Kidney epithelial cell (primary cell): ENCODE measurements at places on chromosomes 12 and 14. TPM values are rescaled to one million over a fixed set of nuclear protein-coding genes. Genes with fewer than 3 reads are reported as not detected.

The PPP1R12A gene
- total RNA-seq, result 42.6 and 47.2 TPM in 2 replicates

The SMCO3 gene
- total RNA-seq, result not detected in 2 replicates

The TAS2R10 gene
- 0.34 and 0.46 TPM in 2 replicates for total RNA-seq

DNA sequence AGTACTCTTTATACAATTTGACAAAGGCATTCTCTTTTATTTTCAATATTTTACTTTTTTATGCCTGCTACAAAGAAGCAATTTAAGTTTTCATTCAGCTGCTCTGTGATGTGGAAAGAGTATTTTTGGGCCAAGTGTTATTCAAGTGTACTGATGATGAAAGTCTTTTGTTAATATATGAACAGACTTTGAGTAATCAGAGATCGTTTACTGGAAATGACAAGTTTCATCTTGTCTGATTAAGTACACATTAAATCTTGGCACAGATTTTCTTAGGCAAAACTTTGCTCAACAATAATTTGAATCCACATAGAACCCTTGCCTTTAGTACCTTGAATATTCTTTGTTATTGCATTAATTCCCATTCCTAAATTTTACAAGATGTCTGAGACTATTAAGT is 13.3 kb upstream of the PZP start:
- no peak for DNase-seq

DNA sequence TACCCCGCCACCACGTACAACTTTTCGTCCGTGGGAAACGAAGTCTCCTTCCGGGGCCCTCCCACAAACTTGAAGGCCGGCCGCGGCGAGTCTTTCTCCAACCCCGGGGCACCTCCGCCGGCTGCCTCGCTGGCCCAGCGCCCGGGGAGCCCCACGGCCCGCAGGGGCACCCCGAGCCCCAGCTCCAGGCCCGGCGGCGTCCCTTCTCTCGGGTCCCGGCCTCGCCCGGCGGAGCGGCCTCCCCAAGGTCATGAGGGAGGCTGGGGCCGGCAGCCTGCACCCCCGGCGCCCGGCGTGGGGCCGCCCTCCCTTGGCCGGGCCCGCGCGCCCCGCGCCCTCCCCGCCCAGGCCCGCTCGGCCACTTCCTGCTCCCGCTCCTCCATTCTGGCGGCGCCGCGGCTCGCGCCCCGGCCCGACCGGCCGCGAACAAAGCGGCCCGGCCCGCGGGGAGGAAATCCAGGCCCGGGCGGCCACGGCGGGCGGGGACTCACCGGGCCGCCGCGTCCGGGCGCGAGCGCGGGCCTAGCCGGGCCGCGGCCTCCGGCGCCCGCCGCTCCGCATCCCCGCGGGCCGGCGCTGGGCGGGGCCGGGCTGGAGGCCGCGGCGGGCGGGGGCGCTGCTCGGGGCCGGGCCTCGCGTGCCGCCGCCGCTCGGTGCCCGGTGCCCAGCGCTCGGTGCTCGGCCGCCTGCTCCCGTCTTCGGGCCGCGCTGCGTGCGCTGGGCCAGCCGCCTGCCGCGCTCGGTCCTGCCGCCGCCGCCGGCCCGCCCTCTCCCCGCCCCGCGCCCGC is at the start of gene AKT1:
Gene AKT1, minus strand, starts transcription at position 756 of the 788 bp plus-strand sequence. CDS start 3,105 bp downstream, outside the sequence.
- DNase-seq, result no peak

DNA sequence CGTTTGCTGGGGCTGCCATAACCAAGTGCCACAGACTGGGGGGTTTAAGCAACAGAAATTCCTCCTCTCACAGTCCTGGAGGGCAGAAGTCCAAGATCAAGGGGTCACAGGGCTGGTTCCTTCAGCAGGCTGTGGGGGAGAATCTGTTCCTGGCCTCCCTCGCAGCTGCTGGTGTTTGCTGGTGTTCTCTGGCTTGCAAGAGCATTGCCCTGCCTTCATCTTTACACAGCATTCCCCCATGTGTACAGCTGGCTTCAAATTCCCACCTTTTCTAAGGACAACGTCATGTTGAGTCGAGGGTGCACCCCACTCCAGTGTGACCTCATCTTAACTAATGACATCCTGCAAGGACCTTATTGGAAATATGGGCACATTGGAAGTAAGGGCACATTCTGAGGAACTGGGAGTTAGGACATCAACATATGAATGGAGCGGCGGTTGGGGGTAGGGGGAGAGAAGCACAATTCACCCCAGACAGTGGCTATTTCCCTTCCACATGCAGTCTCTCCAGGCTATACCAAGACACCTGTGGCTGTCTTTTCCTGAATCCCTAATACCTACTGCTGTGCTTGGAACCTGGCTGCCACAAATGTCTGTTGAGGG is 123.6 kb downstream of the FOXN3 start:
- DNase-seq, result no peak

GRCh38 chr12:25590011-25590721 is 37.1 kb upstream of the LMNTD1 start:
- no peak for DNase-seq

DNA sequence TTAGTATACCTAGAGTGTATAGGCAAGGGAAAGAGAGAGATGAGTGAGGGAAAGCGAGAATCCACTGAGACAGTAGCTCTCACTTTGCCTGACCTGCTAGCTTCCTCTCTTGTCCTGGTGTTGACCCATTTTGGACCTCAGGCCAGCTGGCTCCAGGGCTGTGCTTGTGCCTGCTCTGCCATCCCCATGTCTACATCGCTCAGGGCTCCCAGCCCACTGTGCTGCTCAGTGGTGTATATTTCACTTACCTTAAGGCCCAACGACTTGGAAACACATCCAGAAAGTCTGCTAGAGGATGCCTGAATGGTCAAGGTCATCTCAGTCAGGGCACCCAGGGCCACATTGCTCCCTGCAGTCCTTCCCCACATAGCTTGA is 964 bp upstream of the SERPINA4 start:
- DNase-seq, result no peak

DNA sequence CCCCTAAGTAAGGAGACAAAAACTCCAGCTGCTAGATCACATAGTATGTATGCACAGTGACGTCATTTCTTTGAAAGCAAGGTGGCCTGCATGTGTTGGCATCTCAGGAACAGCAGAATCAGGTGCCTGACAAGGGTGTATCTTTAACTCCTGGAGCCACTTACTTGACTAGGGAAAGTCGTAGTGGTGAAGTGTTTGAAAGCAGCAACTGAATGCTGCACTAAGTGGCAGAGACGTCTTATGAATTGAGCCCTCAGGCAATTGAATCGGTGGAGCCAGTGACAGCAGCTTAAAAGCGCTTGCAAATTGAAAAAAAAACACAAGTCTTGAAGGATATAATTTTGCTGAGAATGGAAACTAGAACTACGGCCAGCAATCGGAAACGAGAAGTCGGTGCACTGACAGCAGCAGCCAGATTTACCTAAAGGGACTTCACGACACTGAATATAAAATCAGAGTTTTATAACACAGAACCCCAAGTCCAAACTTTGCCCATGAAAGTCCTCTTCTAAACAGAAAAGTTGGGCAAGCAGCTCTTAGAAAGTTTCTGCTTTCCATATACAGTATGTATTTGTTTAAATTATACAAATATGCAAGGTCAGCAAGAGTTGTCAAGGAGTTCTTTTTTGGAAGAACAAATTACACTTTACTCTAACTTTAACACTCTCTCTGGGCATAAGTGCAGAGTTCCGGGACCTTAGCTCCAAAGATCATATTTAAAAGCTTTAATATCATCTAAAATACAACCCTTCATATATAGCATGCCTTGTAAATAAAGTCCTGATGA is 1.1 kb downstream of the IGF1 start:
- no peak for DNase-seq

DNA sequence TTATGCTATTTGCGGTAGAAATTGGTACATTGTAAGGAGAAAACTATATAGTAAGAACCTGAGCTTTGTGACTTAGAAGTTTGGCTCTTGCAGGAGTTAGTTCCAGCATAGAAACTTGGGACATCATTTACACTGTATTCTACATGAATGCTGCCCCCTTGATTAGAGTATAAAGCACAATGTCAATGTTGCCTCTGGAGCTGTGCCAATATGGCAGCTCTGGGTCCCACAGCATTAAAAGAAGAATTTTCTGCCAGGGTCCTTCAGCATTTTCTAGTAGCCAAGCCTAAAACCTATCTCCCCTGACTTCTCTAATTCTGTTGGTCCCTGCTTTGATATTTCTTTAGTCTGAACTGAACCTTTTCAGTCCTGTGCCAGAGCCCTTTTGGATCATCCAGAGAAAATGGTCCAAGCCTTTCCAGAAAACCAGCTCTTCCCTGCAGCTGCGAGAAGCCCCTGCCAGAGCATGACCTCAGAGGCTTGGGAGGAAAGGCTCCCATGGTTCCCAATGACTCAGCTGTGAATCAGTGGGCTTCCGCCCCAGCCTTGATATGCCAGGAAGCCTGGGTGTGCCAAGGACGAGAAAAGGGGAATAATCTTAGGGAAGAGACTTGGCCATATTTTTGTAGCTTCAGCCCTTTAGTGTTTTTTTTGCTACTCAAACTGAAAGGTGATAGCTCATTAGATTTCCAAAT is 43.2 kb downstream of the PLEKHG7 start:
- peak; percentile 84 for DNase-seq
